ENCODE measurements at places on chromosomes 12 and 14.

DNA sequence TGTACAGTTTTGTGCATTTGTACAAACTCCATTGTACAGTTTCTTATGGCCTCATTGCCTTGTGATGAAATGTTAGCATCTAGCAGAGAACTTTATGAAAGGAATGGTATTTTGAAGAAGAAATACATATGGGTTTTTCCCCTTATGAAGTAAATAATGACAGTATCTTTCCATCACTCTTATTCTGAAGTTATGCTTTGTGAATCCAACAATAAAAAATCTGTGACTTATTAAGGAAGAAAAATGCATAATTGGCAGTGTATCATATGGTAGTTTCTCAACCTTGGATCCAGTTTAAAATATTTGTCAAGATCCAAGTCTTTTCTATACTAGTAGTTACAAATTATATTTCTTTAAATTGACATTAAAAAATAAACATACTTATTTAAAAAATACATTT is 859.1 kb upstream of the FLRT2 start:
- no peak for DNase-seq

DNA sequence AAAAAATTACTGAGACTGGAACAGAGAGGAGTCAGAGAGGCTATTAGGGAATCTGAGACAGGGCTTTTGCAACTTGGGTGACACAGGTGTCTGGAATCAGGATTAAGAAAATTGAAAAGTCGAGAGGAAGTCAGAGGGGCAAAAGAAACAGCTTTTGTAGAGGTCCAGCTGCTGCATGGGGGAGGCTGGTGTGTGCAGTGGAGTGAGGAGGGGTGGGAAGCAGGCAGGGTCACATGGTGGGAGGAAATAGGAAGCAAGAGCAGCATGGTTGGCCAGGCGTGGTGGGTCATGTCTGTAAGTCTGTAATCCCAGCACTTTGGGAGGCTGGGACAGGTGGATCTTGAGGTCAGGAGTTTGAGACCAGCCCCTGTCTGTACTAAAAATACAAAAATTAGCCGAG is 69.7 kb upstream of the VRK1 start:
- no peak for DNase-seq

DNA sequence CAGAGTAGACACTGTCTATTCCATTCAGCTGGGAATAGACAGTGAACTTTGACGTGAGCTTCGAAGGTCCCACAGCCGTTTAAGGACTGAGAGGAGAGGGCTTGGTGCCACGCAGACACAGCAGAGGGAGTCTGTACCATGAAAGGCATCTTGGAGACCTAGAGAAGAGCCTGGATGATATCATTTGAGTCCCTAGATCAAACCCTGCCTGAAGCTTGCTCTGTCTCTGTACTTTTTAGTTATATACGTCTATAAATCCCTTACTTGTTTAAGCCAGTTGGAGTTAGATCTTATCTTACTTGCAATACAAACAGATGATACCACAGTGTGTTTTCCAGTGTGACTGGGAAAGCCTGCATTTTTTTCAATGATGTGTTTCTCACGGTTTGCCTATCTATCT is 128.9 kb upstream of the RTL1 start:
- DNase-seq = no peak

GRCh38 chr12:79444089-79444488 is 246.7 kb downstream of the PAWR start:
- DNase-seq = no peak

GRCh38 chr12:19826980-19827550 is 387.8 kb downstream of the AEBP2 start:
- no peak for DNase-seq

- DNase-seq = no peak
Observed at GRCh38 chr12:120546050-120546386, 11.9 kb downstream of the RNF10 start.

- no peak for DNase-seq
Observed at GRCh38 chr12:28032811-28033537, 60.4 kb upstream of the PTHLH start.

DNA sequence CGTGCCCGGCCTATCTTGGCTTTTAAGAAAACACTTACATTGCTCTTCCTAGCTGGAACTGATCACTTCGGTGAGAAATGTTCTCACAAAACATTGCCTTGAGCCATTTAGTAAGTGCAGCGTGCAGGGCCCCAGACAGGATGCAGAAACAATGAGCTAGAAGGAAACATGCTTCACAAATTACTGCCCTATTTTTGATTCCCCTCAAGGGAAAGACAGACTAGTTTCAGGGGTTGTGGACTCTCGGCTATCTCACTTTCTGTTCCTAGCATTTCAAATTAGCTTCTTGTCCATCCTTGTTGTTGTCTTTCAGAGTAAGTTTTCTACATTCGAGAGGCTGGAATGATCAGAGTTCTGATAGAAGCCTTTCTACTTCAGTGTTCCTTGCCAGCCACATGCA is 21.6 kb downstream of the TGFB3 start:
- DNase-seq = peak; percentile 62

DNA sequence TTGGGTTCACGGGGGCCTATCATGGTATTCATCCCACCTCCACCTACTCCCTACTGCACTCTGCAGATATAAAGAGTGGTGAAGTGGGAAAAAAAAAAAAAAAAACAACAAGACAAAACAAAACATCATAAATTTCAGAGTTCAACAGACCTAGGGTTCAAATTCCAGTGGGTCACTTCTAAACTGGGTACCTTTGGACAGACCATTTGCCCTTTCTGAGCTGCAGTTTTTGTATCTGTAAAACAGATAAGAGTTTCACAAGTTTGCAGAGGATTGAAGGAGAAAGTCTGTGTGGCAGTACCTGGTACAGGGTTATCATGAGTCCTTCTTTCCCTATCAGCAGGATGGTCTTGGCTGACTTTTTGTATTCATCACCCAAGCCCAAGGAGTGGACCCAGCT is 211.2 kb upstream of the EEA1 start:
- DNase-seq = no peak

DNA sequence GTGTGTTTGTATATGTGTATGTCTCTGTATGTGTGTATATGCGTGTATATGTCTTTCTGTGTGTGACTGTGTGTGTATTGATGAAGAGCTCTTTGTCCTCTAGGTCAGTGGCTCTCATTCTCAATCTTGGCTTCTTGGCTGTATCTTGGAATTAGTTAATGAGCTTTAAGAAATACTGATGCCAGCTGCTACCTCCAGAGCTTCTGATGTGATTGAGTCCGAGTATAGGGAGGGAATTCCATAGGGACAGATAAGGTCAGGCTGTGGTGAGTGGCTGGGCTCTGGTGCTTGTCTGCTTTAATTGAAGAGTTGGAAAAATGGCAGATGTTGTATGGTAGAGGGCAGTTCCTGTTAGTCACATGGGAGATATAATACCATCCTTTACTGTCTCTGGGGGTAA is 140.1 kb downstream of the C12orf75 start:
- DNase-seq = no peak

GRCh38 chr12:41606468-41607445 is 418.6 kb downstream of the PDZRN4 start:
- DNase-seq = no peak

GRCh38 chr12:100268835-100269564 is 2.0 kb downstream of the SCYL2 start:
- DNase-seq = no peak

DNA sequence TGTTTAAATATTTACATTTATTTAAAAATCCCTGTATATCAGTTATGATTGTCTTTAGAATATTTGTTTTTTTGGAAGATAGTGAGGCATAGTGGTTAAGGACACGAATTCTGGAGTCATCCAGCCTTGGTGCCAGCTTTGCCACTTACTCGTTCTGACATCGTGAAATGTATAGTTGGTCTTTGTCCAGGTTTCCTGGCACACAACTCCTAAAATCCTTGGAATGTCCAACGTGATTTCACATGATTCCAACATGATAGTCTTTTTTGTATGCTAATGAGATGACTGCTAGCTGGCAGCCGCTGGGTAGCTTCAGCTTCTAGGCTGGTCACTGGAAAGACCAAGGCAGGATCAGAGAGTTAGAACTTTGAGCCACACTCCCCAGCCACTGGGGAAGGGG is 64.8 kb downstream of the PRICKLE1 start:
- no peak for DNase-seq

GRCh38 chr14:91350483-91350812 is 67.2 kb downstream of the CCDC88C start:
- no peak for DNase-seq

DNA sequence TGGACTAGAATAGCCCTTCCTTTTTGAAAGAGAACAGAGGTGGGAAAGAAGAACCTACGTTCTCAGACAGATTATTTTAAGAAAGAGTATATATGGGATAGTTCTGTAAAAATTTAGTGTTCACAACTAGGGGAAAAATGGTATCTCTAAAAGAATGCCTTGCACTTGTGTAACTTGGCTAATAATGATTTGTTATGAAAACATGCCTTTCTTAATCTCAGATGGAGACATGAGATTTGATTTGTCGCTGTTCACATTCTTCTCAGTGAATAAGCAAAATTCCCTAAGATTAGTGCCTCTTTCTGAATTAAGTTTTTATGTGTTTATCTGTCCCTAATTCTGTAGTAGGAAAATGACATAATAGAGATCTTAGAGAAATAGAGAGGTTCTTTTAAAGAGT is 100.8 kb downstream of the USP15 start:
- no peak for DNase-seq

GRCh38 chr12:132449565-132450417 is 40.2 kb upstream of the FBRSL1 start:
- DNase-seq = no peak

GRCh38 chr12:66741919-66742318 is 63.0 kb upstream of the GRIP1 start:
- no peak for DNase-seq

DNA sequence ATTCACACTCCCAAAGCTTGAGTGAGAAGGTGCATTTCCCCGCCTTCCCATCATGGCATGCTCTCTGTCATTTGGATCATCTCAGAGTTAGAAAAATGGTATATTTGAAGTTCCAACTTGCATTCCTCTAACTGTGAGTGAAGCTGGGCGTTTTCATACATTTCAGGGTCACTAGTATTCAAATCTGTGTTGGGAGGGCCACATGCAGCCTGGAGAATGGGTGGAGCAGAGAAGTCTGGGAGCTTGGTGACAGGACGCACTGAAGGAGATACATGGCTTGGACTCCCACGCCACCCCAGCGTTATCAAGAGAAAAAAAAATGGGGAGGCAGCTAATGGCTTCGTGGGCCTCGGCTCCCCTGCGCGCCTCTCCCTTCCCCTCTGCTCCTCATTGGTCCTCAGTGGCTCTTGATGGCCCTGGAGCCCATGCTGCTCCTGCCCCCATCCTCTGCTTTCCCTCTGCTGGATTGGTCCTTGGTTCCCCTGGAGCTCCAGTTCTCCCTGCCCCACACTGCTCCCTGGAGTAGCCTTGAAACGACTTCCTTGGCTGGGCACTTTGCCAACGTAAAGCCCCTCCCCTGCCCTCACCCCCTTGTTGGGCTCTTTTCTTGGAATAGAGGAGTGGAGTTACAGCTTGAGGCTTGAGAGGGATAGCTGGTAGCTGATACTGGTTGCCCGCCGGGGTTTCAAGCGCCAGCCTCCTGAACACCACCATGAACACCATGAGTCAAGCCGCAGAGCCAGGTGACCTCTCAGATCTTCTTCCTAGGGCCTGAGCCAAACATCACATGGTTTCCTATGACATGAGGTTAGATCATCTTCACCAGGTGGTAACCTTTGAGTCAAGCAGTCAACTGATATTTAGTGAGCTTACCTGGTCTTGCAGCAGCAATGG is 139.6 kb downstream of the PRKCH start:
- DNase-seq = no peak

- DNase-seq = no peak
Observed at GRCh38 chr12:53004178-53004577, 2.1 kb upstream of the EIF4B start.

GRCh38 chr12:124327362-124328043 is 32.6 kb downstream of the RFLNA start:
- DNase-seq = no peak

DNA sequence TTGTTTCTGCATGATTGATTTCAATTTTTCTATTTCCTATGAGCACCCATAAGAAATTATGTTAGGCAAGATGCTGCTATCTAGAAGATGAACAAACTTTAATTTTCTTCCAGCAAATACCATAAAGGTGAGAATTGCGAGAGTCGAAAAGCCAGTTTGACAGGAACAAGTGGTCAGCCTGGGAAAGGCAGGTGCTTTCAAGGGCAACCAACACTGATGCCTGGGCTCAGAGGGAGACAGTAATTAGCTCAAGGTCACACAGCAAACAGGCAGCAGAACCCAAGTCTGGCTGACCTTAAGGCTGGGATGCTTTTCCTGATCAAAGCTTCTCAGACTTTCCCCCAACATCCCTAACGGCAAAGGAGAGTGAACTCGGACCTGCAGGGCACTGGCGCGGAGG is 6.8 kb upstream of the OTUB2 start:
- DNase-seq = no peak

DNA sequence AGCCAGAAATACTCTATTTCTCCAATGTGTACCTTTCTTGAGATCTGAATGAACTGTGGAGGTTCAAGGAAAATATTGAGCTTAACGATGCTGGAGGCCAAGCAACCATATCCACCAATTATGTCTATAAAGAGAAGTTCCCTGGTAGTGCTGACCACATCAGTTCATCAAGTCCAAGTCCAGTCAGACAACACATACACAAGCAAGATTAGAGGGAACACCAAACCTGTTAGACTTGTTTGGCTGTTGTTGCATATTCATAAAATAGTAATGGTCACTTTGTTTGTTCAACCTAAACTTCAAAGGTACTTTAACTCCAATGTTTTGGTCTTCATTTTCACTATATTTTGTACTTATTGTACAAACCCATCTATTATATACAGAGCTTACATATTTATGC is 81.6 kb downstream of the LMO3 start:
- no peak for DNase-seq

- no peak for DNase-seq
Observed at GRCh38 chr12:116346741-116347140, 69.2 kb upstream of the MED13L start.

- no peak for DNase-seq
Observed at GRCh38 chr14:23364164-23365035, 572 bp downstream of the EFS start.

DNA sequence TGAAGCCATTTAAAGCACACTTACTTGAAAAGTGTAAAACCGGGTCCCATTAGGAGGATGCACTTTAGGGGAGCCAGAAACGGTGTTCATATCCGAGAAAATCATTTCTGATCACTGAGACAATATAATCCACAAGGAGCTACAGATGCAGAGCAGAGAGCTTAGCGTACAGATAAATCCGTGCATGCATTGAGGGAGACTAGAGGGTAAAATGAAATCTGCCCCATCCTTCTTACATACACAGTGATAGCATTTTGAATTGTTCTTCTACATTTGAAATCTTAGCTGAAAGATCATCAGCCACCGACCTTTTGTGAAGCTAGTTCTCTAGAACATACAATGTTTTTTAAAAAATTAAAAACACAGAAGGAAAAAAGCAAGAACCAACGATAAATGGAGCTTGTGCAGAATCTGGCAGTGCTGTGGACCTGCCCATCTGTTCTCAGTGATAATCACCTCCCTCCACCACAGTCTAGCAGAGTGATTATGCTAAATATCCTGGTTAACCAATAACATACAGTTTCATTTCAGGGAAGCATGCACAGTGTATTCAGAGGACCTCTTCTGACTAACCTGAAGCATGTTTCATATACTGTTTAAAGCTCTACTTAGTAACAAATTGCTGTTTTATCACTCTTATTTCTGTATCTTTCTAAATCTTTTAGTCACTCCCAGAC is 161.1 kb downstream of the PPFIA2 start:
- no peak for DNase-seq

GRCh38 chr12:132089407-132089910 is 54.7 kb downstream of the DDX51 start:
- no peak for DNase-seq

GRCh38 chr12:66776974-66777373 is 98.1 kb upstream of the GRIP1 start:
- DNase-seq = no peak

Measured in SK-N-MC (cell line).